ENCODE measurements at places on chromosomes 16 and 17. TPM values are rescaled to one million over a fixed set of nuclear protein-coding genes. Genes with fewer than 3 reads are reported as not detected.

Gene SLFN14
- total RNA-seq, result 3.8 TPM

Gene ETV4
- total RNA-seq, result not detected

Gene NUPR1
- total RNA-seq, result under 0.01 TPM

Gene SP2
- total RNA-seq, result 2.5 TPM

Measured in mononuclear cell (primary cell).